ENCODE measurements at places on chromosomes 1 and 21. TPM values are rescaled to one million over a fixed set of nuclear protein-coding genes. Genes with fewer than 3 reads are reported as not detected.

DNA sequence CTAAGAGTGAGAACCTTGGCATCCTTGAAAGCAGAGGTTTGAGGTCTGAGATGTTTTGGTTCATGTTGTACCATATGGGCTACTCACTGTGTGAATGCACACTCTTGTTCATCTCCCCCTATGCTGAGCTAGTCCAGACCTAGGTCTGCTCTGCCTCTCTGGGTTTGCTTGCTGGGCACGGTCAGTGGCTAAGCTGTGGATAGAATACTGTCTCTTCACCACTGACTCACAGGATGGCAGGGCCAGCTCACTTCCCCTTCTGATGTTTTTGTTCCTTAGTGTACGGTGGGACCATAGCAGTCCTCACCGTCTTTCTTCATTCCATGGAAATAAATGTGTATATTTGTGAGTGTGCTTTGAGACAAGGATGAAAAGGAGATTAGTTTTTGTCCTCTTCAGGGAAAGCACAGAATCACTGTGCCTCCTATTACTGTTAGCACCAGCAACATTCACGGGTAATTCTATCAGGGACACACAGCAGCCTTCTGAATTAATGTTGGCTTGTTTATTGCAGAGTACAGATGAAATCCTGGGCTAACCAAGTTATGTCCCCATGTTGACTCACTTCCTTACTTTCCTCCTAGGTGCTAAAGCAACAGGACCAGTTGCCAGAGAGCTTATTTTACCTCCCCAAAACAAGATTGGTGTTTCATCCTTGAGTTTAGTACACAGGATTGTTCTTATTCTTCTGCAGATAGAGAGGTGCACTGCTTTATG is 56.9 kb upstream of the IVNS1ABP start:
- no peak overlapping the region for H3K4me3 ChIP-seq
- no peaks in the 10 kb centered on the region for H3K36me3 ChIP-seq
- no peaks in the 10 kb centered on the region for H3K27me3 ChIP-seq
- H3K27ac ChIP-seq = no peak overlapping the region
- peaks cover 16% of the 10 kb centered on the region for H3K4me1 ChIP-seq

DNA sequence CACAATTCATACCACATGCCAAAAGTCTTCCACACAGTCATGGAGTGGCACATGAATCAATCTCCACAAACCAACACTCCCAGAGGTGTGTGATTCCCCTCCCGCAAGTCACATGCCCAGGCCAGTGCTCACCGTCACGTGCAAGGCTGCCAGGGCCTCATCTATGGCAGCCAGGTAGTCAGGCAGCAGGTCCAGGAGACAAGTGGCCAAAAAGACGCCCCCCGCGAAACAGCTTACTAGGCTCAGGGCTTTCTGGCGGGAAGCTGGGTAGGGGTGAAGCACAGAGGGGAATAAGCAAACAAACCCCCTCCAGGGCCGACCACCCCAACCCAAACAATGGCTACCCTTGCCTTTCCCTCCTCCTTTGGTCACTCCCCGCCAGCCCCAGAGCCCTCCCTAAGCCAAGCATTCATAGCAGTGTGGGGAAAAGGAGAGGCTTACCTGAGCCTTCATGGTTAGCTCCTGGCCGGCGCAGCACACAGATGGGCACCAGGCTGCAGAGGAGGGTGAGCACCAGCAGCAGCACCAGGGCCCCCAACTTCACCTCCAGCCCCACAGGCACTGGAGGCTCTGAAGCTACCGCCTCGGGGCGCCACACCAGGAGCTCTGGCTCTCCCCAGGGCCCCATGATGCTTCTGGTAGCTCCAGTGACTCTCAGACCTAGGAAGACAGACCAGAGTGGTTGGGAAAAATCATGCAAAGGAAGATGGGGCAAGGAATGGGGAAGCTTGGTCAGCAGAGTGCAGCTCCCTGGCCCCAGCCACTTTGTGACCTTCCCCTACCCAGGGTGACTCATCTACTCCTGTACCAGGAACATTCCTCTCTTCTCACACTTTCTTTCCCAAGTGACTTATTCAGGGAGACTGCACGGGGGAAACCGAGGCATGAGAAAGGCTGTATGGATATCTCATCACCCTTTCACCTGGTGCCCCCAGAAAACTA is 978 bp downstream of the SLC39A1 start:
- H3K27ac ChIP-seq = peak overlapping the region; percentile 94
- no peaks in the 10 kb centered on the region for H3K36me3 ChIP-seq
- no peaks in the 10 kb centered on the region for H3K27me3 ChIP-seq
- H3K4me3 ChIP-seq = peak overlapping the region; percentile 97
- no peak for DNase-seq

The LRRC71 gene
- polyA plus RNA-seq = not detected

The NT5C1A gene
- not detected for polyA plus RNA-seq

DNA sequence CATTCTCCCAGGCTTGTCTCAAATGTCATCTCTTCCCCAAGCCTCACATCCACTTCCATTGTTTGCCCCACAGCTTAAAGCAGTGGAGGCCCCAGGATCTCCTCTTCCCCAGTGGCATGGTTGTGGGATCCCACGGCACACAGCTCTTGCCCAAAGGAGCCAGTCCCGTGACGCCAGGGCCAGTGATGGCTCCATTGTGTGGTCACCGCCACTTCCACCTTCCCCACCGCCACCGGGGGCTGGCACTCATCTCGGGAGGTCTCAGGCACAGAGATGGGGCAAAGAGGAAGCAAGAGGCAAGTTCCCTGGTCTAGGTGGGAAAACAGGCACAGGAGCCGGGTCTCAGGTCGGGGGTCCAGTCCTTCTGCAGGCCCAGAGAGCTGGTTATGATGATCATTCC is 22.9 kb upstream of the ALDH4A1 start:
- H3K4me1 ChIP-seq = peaks cover 48% of the 10 kb centered on the region
- peak overlapping the region; percentile 76 for H3K27ac ChIP-seq
- no peaks in the 10 kb centered on the region for H3K36me3 ChIP-seq
- no peaks in the 10 kb centered on the region for H3K27me3 ChIP-seq

DNA sequence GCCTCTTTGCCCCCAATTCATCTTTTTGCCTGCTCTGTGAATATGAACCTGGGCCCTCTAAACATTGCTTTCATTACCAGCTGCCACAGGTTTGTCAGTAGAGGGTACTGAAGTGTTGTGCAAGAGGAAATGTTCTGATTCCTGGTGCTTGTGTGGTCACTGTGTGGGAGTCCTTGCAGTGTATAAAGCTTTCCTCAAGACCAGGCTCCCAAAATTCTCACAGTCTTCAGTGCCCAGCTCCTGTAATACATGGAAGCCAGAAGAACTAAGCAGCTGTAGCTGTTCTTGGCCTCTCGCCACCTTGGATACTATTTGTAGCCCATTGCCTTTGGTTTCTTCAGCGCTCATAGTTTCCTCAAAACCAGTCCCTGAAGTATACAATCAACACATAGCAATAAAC is 1046.2 kb downstream of the BRINP3 start:
- no peak overlapping the region for H3K4me3 ChIP-seq
- DNase-seq = no peak
- H3K4me1 ChIP-seq = no peaks in the 10 kb centered on the region

Measured in naive B cell (primary cell).